CD4-positive, alpha-beta T cell treated with Interleukin-4 for 4 hours (primary cell): ENCODE measurements at places on chromosomes 4 and X.

DNA sequence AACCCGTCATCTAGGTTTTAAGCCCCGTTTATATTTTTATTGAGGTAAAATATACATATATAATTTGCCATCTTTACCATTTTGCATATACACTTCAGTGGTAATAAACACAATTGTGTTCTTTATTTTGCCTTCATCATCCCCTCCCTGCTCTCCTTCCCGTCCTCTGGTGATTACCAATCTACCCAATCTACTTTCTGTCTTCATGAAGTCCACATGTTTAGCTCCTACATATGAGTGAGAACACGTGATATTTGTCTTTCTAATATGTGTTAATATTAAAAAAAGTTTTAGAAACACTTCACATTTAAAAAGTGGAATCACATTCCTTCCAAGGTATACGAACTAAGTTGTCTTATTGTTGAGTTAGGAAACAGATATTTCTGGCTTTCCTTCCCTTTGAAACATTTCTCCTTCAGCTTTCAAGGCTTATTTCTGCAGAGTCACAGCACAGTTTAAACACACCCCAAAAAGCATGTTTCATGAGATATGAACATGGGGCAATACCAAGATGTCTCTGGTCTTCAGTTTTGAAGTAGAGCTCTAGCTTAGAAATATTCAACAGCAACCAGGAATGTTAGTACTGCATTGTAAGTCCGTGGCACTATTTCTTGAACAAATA, 35.9 kb downstream of the GYPA start:
- DNase-seq, result no peak

- DNase-seq, result no peak
These were observed 223.0 kb downstream of the SOWAHB start for GRCh38 chr4:76674983-76675382.

- DNase-seq, result no peak
These were observed 343.5 kb downstream of the IDS start for GRCh38 chrX:149161435-149162088.

DNA sequence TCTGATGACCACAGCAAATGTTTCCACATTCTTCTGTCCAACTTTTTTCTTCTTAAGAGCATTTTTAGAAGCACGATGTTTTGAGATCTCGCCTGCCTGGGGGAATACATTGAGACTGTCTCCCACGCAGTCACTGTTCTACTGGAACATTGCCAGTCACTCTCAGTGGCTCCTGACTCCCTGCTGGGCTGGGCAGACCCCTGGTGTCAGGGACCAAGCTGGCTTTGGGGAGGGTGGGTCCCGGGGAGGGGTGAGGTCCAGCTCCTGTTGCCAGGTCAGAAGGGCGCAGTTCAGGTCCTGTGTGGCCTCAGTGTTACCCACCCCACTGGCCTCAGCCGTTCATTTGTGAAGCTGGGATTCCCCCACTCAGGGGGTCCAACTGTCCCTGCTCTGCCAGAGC, 18.9 kb upstream of the ABLIM2 start:
- DNase-seq, result no peak

DNA sequence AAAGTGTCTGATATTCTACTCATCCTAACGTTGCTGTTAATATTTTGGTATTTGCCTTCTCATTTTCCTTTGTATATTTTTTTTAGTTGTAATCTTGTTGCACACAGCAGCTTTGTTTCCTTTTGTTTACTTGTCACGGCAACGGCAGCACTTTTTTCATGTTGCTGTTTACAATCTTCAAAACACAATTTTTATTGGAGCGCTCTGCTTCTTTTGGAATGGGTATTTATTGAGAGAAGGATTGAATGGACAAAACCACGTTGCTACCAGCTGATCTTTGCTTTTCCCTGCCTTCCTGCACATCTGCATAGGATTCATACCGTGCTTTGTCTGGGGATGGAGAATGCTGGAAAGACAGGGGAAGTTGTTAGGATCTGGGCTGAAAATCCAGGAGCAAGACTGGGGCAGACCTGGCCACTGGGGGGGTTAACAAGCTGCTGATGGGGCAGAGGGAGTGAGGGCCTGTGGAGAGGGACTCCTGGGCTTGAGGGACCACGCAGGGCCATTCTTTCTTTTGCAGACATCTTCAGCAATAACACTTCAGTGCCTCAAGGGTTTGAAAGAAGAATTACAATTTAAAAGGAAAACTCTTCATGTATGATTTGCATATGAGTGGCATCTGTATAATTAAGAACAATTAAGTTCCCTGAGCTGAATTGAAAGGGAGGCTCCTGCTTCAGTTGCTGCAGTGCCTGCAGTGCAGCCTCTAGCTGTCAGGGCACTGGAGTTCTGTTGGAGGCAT, 69.8 kb downstream of the TMEM131L start:
- peak; percentile 41 for DNase-seq

DNA sequence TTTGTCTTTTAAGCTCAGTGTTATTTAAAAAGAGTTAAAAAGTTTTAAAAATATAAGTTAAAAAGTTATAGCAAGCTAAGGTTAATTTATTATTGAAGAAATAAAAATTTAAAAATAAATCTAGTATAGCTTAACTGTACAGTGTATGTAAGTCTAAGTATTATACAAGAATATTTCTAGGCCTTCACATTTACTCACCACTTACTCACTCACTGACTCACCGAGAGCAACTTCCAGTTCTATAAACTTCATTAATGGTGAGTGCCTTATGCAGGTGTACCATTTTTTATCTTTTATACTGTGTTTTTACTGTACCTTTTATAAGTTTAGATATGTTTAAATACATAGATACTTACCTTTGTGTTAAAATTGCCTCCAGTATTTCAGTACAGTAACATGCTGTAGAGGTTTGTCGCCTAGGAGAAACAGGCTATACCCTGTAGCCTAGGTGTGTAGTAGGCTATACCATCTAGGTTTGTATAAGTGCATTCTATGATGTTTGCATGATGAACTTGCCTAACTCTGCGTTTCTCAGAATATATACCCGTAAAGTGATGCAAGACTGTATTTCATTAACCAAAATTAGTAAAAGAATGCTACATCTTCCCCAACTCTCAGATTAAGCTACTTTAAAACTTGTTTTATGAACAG, 202.9 kb downstream of the CFAP299 start:
- DNase-seq, result no peak
